ENCODE measurements at places on chromosomes 13 and 19.

GRCh38 chr19:16886305-16886880 is 2.4 kb upstream of the F2RL3 start:
- DNase-seq, result no peak

- DNase-seq, result no peak
These were observed 6.2 kb downstream of the SPRY2 start for GRCh38 chr13:80334597-80335260.

GRCh38 chr13:113041293-113041690 is 64.3 kb upstream of the F7 start:
- DNase-seq, result peak; percentile 74

DNA sequence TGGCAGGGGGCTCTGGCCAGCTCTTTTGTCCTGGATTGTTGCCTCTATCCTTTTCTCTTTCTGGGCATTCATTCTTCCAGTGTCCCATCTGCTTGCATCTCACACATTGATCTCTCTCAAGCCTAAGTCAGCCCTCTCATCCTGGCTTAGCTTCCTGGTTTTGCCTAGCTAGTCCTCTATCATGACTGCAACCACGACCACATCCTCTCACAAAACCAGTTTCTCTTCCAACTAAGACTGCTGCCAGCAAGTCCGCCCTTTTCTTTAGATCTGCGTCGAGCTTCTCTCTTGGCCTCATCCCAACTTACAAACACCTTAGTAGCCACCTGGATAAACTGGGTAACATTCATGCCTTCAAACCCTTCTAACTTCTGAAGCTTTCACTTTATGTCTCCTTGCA is 212.2 kb upstream of the HTR2A start:
- DNase-seq, result no peak

DNA sequence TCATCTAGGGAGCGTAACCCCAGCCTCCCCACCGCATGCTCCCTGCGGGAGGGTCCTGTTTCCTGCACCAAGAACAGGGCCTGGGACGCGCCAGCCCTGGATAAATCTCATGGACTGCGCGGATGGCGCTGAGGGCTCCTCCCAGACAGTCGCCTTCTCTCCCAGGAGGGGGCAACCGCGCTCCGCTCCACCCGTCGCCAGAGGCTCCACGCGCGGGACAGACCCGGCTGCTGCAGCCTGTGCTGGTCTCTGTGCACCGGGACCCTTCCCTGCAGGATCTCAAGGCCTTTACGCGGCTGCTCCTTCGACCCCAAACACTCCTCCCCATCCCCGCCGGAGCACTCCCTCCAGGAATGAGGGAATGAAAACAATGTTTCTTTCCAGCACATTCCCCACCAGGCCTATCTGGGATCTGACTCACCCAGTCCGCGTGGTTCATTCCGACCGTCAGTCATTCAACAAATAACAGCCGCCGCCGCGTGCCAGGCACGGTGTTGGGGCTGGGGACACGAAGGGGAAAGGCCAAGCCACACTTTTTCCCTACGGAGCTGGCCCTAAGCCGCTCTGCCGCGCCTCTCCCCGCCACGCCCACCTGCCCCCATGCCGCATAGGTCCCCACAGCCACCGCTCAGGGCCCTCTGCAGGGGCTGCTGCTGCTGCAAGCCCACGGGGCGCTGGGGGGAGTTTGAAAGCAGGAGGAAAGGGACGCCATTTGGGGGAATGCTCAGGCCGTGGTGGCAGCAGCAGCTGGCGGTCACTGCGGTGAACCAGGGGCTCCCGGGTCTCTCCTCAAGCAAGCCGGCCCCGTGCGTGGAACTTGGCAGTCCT is 6.0 kb downstream of the PNMA8B start:
- DNase-seq, result peak; percentile 72

- DNase-seq, result peak; percentile 13
These were observed 178.8 kb downstream of the VWA8 start for GRCh38 chr13:41782086-41782485.

All from frontal cortex (tissue), 4 donors.